ENCODE measurements at places on chromosomes 5 and 9.

GRCh38 chr5:120297616-120298015 is 166.5 kb upstream of the PRR16 start:
- no peak for DNase-seq

DNA sequence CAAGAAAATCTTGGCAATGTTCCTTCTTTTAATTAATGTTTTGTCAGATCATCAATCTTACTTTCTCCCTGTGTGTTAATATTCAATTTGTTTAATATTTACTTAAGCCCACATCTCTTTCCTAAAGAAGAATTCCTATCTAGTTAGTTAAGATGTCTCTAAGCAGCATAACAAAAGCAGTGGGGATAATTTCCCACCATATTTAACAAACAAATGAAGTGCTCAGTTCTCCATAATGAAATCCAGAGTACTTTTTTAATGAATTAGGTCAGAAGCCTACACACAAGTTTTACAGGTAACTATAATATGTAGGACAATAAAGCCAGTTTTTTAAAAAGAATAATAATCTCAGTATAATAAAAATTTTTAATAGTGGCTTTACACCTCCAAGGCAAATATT is 1918.8 kb downstream of the EFNA5 start:
- no peak for DNase-seq

DNA sequence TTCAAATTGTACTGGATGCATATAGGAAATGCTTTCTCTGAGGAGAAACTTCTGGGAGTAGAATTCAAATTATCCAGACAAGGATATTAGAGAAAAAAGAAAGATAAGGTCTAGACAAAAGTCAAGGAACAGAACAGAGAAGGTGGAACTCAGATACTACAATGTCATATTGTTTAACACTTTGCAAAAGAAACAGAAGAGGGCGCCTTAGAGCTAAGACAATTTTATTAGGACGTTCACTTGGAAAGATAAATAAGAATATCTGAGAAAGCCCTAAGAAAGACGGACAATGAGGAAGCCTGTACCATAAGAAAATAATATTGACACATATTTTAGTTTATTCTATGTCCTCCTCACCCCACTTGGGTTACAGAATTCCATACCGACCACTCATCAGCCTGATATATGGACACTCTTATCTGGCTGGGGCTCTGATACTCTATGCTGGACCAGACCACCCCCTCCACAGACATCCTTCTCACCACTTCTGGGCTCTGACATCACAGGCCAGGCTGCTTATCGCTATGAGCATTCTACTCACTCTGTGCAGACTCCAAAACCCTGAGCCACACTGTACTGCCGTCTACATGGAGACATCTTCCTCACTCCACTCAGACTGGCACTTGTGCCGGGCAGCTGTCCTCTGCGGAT is 9.1 kb upstream of the AK3 start:
- DNase-seq: no peak

DNA sequence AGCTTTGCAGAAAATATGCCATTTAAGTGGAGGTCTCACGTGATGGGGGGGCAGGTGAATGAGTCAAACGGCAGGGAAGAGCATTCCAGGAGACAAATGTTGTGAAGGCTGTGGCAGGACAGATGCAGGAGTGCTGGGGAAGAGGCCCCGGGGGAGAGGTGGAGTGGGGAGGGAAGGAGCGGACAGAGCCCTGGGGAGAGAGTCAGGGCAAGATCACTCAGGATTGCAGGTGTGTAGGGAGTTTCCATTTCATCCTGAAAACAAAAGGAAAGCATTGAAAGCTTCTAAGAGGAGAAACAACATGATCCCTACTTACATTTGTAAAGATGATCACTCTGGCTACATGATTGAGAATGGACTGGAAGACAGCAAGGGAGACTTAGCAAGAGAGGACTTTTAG is 323.3 kb downstream of the ASTN2 start:
- DNase-seq: no peak

DNA sequence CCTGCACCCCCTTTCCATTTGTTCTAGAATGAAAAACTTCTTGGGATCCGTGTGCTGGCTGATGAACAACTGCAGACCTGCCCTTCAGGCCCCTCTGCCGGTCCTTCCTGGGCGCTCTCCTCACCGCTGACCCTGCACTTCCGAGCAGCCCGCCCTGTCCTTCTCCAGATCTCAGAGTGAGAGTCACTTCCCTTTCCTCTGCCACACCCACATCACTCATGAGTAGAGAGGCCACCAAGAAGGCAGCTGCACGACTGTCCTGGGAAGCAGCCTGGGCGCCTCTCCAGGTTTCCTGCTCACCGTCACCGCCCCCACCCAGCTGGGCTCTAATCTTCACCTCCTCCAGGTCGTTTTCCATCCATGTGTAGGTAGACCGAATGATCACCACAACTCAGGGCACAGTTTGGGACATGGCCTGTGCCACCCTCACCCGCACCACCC is 35.0 kb upstream of the NSMF start:
- DNase-seq: no peak

DNA sequence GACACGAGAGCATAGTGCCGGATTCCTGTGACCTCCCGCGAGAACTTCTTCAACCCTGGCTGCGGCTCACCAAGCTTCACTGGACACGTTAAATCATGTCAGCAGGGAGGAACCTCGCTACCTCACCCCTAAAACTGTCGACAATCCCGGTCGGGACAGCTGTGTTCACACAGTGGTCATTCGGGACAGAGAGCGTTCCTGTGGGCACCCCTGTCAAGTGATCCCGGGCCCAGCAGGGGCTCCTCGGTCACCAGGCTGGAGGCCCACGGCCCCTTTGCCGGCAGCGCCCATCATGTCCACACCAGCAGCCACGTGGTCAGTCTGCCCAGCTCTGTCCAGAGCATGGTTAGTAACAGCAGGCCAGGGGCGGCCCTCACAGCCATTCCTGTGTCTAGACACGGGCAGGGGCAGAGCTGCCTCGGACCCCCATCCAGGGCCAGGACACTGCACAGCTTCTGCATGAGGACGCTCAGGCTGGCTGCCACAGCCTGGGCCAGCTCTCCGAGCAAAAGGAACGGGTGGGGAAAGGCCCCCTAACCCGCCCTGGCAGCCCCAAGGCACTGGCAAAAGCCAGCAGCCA is 3.5 kb downstream of the INPP5E start:
- no peak for DNase-seq

DNA sequence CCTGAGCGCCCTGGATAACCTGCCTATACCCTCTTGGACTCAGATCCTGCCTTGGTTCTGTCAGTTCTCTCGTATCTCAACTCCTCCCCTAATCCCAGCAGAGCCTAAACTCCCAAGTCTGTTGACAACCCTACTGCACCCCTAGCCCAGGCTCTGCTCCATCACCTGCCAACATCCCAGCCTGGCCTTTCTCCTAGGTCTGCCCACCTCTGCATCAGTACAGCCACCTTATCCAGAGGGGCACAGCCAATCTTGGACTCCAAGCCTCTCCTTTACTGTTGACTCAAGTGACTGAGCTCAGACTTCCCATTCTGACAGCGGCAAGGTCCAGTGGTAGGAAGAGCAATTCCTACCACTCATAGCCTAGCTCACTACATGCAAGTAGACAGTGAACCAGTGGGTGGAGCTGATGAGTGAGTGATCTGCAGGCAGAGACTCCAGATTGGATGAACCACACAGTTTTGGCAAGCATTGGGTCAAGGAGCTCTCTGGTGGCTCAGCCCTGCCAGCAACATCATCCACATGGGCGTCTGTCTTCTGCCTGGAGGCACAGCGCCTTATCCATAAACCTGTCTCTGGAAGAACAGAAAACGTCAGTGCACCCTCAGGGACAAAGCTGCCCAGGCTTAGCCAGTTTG is 26.5 kb downstream of the TRMO start:
- peak; percentile 27 for DNase-seq

DNA sequence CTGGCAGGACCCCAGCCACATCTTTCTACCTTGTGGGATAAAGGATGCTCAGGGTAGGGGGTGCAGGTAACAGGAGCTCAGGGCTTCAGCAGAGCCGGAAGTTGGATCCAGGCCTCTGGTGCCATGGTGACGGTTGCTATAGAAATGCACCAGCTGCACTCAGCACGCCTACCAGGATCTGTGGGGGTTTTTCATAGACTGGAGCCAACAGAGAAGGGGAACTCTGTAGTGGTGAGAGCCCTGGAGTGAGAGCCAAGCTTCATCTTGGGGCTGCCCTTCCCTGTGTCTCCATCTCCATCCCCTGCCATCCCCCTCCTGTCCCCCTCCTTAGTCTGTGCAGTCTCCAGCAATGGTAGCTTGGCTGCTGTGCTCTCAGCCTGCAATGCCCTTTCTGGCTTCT is 27.5 kb upstream of the BOD1 start:
- DNase-seq: no peak

DNA sequence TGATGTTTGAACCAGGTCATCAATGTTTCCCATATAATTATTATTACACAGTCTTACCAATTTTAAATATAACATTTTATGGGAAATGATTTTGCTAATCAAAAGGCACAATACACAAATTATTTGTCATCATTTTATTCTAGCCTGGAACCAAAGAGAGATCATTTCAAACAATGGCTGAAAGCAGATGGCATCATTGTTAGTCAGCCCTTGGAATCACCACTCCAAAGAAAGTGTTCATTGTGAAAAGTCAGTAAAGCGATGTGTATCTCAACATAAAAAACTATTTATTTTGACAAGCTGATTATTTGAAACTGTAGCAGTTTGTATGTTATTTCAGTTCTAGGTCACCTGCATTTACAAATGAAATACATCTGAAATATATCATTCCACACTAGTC is 1068.7 kb downstream of the CDH12 start:
- DNase-seq: no peak

- DNase-seq: no peak
Measured at GRCh38 chr9:131833906-131834305, 94.0 kb upstream of the RAPGEF1 start.

DNA sequence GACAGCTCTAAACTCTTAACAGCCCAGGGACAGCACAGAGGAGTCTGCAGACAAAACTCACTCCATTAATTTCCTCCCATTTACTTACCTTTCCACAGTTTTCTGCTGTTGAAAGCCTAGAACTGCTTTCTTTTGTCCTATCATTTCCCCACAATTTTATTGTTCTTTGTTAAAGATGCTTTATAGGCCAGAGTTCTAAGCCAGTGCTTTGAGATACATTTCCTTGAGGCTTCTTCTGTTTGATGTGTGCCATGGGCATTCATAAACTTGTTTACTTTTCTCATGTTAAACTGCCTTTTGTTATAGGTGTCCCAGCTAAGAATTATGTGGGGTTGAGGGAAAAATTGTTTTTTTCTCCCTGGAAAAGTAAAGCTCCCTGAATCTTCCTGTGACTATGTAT is 25.9 kb upstream of the SUB1 start:
- DNase-seq: no peak

DNA sequence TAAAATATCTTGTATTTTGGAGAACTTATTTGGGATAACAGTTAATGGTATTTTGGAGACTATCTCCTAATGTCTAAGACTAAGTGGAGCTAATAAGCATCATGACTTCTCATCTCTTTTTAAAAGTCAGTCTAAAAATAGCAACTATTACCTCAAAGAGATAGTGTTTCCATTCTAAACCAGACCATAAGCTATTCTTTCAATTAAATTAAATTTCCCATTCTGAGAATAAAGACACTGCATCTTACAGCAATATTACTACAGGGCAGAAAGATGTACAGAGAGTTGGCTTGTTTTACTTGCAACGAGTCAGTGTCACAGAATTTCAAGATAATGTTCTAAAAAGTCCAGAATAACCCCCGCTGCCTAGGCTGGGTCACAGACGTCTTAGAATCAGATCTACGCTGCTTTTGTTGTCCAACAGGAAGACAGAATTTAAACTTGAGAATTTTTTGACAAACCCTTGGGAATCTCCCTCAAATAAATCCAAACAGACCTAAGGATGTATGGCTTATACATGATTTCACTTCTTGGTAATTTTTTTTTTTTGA is 98.9 kb downstream of the USP20 start:
- DNase-seq: no peak

GRCh38 chr9:132244582-132245455 is 83.0 kb downstream of the NTNG2 start:
- DNase-seq: no peak

DNA sequence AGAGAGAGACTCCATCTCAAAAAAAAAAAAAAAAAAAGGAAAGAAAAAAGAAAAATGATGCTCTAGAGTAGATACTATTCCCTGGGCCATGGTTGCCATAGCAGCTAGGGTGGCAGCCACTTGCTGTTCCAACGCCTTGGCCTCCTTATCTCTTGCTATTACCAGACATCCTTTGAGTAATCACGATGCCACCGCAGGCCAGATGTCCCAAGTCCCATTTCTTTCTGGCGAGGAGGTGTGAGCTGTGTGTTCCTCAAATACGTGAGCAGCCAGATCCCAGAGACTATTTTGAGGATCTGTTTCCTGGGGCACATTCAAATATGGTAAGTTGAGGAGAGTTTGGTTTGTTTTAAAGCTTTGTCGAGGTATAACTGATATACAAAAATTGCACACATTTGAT is 23.4 kb upstream of the GFPT2 start:
- DNase-seq: no peak

DNA sequence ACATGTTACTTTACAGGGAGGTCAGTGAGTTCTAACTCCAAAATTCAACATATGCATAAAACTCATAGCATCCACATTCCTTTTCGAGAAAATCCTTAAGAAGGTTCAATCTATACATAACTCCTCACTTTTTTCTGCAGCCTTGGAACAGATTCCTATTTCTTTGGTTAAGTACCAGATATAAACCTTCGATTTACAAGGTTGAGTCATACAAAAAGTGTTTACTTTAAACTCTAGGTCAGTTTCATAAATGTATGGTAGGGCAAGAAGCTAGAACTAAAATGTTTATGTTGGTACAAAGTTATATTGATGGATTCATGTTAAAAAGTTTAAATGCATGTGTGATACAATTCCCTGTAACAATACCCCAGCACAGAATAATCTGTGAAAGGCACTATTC is 19.4 kb downstream of the CDKN2AIPNL start:
- no peak for DNase-seq

DNA sequence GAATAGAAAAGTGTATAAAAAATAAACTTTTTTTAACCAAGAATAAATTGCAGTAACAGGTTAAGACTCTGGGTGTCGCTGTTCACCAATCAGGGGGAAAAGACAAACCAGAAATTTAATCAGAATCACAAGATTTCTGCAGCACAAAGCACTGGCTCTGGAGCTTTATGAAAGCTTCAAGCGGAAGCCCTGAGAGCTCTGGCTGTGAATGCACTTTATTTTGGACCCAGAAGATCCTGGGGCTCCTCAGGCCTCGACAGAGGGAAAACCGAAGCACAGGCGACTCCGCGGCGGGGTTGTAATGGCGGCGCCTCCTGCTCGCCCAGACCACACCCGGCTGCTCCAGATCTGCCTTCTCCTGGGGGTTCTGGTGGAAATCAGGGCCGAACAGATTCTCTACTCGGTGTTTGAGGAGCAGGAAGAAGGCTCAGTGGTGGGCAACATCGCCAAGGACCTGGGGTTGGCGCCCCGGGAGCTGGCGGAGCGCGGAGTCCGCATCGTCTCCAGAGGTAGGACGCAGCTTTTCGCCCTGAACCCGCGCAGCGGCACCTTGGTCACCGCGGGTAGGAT is at the start of gene PCDHGA4:
Gene PCDHGA4 (plus strand): TSS at position 122 of the 570 bp plus-strand sequence. CDS start 87 bp downstream, at position 209.
- no peak for DNase-seq

DNA sequence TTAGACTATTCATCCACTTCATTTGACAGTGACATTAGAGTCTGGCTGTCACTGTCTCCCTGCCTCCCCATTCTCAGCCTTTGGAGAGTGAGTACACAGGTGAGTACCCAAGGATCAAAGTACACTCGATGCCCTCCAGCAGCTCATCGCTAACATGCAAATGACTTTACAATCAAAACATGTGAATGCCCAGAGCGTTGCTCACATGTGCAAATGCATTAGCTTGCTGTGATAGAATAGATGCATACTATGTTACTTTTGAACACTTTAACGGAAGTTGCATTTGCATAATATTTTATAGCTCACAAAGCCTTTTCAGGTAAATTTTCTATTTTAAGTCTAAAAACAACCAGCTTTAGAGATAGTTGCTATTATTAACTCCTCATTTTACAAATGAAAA is 107.6 kb downstream of the SYK start:
- no peak for DNase-seq

All from HEK293T (cell line).